ENCODE measurements at places on chromosomes 2 and 18.

DNA sequence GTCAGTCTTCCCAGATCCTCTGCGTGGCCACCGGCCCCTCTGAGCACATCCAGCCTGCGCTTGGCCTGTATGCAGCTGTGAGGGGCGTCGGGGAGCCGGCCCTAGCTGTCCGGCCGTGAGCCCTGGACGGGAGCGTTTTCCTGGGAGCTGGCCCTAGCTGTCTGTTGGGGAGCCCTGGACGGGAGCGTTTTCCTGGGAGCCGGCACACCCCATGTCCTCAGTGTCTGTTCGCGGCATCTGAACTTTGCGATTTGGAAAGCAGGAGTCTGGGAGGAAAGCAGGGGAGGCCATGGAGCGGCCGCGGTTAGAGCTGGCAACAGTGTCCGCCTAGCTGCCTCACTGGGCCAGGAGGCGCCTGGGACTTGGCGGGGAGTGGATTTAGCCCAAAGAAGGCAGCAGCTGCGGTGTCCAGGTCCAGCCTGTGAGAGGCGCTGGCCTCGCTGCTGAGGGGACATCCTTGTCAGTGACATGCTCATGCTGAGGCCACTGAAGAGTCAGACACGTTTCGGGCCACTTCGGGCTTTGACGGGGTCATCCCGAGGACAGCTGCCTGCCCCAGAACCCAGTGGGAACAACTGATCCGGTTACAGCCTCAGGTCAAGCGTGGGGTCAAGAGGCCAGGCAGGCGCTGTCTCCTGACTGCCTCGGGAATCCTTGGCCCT is 75.8 kb downstream of the KCNG2 start:
- DNase-seq, result no peak

GRCh38 chr2:157036726-157037125 is 220.8 kb upstream of the GALNT5 start:
- DNase-seq, result no peak

DNA sequence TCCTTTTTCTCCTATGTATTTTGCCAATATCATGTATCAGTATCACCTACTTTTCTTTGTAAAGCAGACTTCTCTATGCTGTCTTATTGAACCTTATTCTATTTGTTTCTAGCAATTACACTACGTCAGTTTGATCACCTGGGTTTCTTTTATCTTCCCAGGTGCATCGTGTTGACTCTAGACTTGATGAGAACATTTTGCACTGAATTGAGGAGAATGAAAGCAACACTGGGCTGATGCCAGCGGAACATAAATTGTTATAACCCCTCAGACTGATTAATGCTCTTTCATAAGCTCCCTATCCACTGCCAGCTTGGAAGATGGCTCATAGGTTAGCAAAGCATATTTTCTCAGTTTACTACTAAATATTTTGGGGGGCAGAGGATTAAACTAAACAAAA is 140.6 kb downstream of the EPHA4 start:
- DNase-seq, result no peak

DNA sequence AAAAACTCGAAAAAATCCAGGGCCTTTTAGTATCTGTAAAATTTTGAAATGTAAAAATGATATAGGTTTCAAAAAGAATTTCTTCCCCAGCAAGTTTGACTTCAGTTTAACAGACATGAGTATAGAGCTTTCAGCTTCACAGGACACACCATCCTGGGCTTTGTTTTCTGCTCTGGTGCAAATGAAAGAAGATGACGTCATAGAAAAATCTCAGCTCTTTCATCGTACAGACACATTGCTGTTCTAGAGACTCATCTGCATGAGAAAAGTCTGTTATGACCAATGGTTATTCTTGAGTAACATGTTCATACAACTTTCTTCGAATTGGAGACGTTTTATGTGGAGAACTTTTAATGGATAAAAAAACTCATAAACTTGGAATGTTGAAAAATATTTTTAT is 111.7 kb upstream of the DYNAP start:
- DNase-seq, result no peak

DNA sequence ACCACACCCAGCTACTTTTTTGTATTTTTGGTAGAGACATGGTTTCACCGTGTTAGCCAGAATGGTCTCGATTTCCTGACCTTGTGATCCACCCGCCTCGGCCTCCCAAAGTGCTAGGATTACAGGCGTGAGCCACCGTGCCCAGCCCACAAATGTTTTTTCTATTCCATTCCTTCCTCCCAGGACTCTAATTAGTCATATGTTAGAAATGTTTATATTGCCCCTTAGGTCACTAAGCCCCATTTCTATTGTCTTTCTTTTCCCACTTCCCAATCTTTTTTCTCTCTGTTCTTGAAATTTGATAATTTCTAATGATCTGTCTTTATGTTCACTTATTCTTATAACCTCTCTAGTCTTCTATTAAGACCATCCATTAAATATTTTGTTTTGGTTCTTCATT is 31.3 kb upstream of the CDCA7 start:
- DNase-seq, result no peak

GRCh38 chr2:71223767-71224333 is 3.1 kb downstream of the PAIP2B start:
- DNase-seq, result peak; percentile 34

DNA sequence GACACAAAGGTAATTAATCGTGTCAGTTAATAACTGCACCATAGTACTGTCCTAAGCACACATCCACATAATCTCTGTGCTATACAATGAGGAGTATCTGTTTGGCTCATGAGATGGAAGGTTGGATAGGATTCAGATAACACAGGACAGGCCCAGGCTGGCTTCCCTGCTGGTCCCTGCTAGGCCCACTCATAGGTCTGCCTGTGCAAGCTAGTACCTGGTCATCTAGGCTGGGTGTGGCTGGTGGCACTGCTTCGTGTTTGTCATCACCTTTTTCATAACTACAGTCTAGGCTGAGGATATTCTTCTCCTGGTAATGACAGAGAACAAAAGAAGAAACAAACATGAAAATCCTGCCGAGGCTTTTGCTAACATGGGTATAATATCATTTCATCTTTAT is 392.8 kb downstream of the TRIB2 start:
- DNase-seq, result no peak

DNA sequence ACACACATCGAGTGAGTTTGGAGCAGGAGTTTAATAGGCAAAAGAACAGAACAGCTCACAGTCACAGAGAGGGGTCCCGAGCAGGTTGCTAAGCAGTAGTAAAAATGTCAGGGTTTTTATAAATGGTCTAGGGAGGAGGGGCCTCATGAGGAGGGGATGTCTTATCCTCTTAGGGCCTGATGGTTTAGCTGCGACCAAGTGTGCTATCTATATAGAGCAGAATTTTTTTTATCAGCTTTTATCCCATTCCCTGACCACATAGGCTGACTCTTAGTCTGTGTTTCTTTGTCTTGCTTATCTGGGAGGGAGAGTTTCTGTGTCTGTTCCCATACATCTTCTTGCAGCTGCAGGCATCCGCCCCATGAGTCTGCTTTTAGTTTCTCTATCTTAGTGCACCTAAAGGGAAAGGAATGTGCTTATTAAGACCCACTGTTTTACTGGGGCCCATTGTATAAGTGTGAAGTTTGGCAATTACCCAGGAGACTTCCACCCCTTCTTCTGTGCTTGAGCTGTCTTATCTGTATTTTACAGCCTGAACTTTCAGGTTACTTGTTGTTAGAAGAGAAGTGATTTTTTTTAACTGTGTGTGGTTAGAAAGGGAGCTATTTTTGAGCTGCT is 30.4 kb upstream of the GMCL1 start:
- DNase-seq, result peak; percentile 38

- peak; percentile 72 for DNase-seq
Measured at GRCh38 chr2:38168710-38169480, 92.9 kb upstream of the CYP1B1 start.

- DNase-seq, result peak; percentile 78
Measured at GRCh38 chr18:24766376-24766775, 305.9 kb downstream of the HRH4 start.

GRCh38 chr18:48590678-48591077 is 51.8 kb downstream of the CTIF start:
- DNase-seq, result peak; percentile 93

GRCh38 chr2:31831585-31831984 is 179.2 kb downstream of the MEMO1 start:
- no peak for DNase-seq

GRCh38 chr2:201965550-201965949 is 68.1 kb upstream of the FZD7 start:
- no peak for DNase-seq

Data from AG10803 (cell line).